Activated T-cell treated with anti-CD3 and anti-CD28 coated beads, Interleukin-2, amount 50 U/mL, for 24 hours (primary cell): ENCODE measurements at places on chromosomes 2 and 18.

DNA sequence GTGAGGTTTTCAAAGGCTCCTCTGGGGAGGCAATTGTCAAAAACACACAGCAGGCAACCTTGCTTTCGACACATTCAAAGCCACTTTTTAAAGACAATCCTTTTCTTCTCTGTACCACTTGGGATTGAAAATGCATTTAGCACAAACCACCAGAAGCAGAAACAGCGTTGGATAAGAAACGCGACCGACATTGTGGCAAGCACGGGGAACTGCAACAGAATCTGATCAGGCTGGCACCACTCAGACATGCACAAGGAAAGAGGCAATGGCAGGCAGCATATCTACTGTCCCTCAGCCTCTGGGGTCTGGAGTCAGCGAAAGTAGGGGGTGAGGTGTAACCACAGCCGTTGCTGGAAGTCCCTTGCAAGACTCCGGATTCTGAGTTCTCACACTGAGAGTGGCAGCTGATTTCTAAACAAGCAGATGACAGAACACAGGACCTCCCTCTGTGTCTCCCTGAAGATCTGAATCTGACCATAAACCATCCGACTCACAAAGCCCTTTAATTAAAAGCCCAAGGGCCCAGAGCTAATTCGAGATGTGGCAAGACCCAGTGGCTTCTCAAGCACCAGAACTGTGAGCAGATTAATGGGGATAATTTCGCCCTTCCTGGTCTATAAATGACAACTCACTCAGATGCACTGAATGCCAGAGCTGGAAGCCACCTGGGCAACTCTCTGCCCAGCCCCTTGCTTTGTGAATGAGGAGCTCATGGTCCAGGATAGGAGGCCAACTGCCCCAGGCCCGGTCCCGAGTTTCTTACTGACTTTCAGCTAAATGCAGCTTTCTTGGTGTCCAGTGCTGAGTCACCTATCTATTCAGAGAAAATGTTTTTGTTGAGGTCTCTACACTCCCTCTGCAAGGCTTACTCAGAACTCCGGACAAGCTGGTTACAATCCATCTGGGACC, 29.6 kb downstream of the CYRIA start:
- no peak for DNase-seq
- peaks cover 27% of the 10 kb centered on the region for H3K4me1 ChIP-seq
- peaks cover 29% of the 10 kb centered on the region for H3K27me3 ChIP-seq
- H3K4me3 ChIP-seq = no peak overlapping the region

GRCh38 chr2:43879261-43879660, 40.5 kb downstream of the ABCG8 start:
- no peak overlapping the region for H3K27ac ChIP-seq
- peaks cover 3% of the 10 kb centered on the region for H3K36me3 ChIP-seq
- H3K4me1 ChIP-seq = peaks cover 5% of the 10 kb centered on the region

DNA sequence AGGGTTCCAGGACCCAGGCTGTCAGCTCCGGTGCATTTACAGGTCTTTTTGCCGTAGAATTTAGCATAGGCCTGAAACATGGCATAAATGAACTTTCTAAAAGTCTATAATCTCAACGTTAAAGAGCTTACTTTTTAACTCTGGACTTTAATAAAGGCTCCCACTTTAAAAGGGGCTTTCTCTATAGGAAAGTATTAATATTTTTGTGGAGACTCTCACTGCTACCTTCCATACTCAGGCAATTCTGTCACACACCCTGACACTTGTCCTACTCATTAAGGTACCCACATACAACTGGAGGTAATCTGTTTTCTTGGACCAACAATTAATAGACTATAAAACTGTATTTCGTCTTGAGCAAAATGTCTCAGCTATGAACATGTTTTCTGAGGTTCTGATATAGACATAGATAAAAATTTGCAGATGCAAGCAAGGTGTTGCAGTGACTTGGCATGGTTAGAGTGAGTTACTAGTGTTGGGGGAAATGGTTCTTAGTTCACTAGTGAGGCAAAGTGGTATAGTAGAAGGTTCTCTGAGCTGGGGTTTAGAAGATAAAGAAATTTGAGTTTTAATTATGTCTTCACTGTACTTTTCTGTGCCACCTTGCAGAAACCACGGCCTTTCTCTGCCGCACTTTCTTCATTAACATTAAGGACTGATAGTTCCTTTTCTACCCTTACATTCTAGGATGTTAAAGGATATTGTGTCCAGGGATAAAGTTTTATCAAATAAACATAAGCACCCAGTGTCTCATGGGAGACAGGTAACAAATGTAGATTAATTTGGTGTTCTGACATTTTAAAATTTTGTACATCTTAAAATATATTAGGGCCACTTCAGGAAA, 10.8 kb upstream of the NR4A2 start:
- no peak for DNase-seq
- peak overlapping the region; percentile 81 for H3K4me3 ChIP-seq
- peaks cover 58% of the 10 kb centered on the region for H3K4me1 ChIP-seq
- peaks cover 18% of the 10 kb centered on the region for H3K36me3 ChIP-seq

- peaks cover 19% of the 10 kb centered on the region for H3K4me1 ChIP-seq
- no peaks in the 10 kb centered on the region for H3K27me3 ChIP-seq
- H3K4me3 ChIP-seq = no peak overlapping the region
- H3K27ac ChIP-seq = no peak overlapping the region
- no peak for DNase-seq
- peaks cover 18% of the 10 kb centered on the region for H3K36me3 ChIP-seq
Observed at GRCh38 chr2:28135324-28135723, 244.8 kb downstream of the BABAM2 start.

GRCh38 chr18:74868461-74868860, 270.8 kb downstream of the ZNF407 start:
- DNase-seq = no peak
- no peaks in the 10 kb centered on the region for H3K36me3 ChIP-seq
- H3K4me1 ChIP-seq = peaks cover 8% of the 10 kb centered on the region
- H3K4me3 ChIP-seq = no peak overlapping the region
- H3K27me3 ChIP-seq = no peaks in the 10 kb centered on the region

GRCh38 chr2:118098307-118099030, 10.2 kb downstream of the INSIG2 start:
- H3K36me3 ChIP-seq = peaks cover 60% of the 10 kb centered on the region
- no peaks in the 10 kb centered on the region for H3K27me3 ChIP-seq
- no peak overlapping the region for H3K4me3 ChIP-seq

GRCh38 chr2:31359229-31359628, 55.3 kb downstream of the XDH start:
- peaks cover 42% of the 10 kb centered on the region for H3K27me3 ChIP-seq
- no peaks in the 10 kb centered on the region for H3K4me1 ChIP-seq
- H3K27ac ChIP-seq = no peak overlapping the region
- no peaks in the 10 kb centered on the region for H3K36me3 ChIP-seq

GRCh38 chr2:58644451-58644850, 403.3 kb upstream of the FANCL start:
- H3K4me1 ChIP-seq = no peaks in the 10 kb centered on the region
- DNase-seq = no peak
- no peaks in the 10 kb centered on the region for H3K36me3 ChIP-seq
- H3K4me3 ChIP-seq = no peak overlapping the region
- H3K27me3 ChIP-seq = no peaks in the 10 kb centered on the region
- H3K27ac ChIP-seq = no peak overlapping the region

GRCh38 chr2:148578493-148578884, 66.1 kb upstream of the EPC2 start:
- no peak overlapping the region for H3K4me3 ChIP-seq
- DNase-seq = no peak
- peaks cover 10% of the 10 kb centered on the region for H3K4me1 ChIP-seq
- no peak overlapping the region for H3K27ac ChIP-seq
- H3K27me3 ChIP-seq = peaks cover 9% of the 10 kb centered on the region

- no peak overlapping the region for H3K4me3 ChIP-seq
- DNase-seq = no peak
- H3K27me3 ChIP-seq = peaks cover 3% of the 10 kb centered on the region
Observed at GRCh38 chr2:31467426-31467825, 52.9 kb upstream of the XDH start.

- H3K27ac ChIP-seq = no peak overlapping the region
- no peaks in the 10 kb centered on the region for H3K36me3 ChIP-seq
- H3K27me3 ChIP-seq = peaks cover 23% of the 10 kb centered on the region
- peaks cover 14% of the 10 kb centered on the region for H3K4me1 ChIP-seq
Observed at GRCh38 chr18:48547531-48547981, 8.7 kb downstream of the CTIF start.

- no peak overlapping the region for H3K27ac ChIP-seq
- no peaks in the 10 kb centered on the region for H3K36me3 ChIP-seq
- H3K4me3 ChIP-seq = no peak overlapping the region
- no peaks in the 10 kb centered on the region for H3K4me1 ChIP-seq
- no peaks in the 10 kb centered on the region for H3K27me3 ChIP-seq
Observed at GRCh38 chr2:64799592-64800252, 146.0 kb upstream of the SERTAD2 start.
